Endothelial cell of umbilical vein (primary cell): ENCODE measurements at places on chromosomes 5 and 9. TPM values are rescaled to one million over a fixed set of nuclear protein-coding genes. Genes with fewer than 3 reads are reported as not detected.

The ENTPD2 gene
- not detected in 2 replicates for total RNA-seq

The IRX1 gene
- total RNA-seq, result not detected in 2 replicates

The OR1Q1 gene
- total RNA-seq, result not detected in 2 replicates

The TMC1 gene
- total RNA-seq, result 0.48 and 1.5 TPM in 2 replicates

The ZNF354C gene
- total RNA-seq, result 4.7 and 5.0 TPM in 2 replicates

The GKAP1 gene
- total RNA-seq, result 2.5 and 2.6 TPM in 2 replicates

The CYSRT1 gene
- total RNA-seq, result 0.44 and 0.92 TPM in 2 replicates

The MEIKIN gene
- not detected in 2 replicates for total RNA-seq

The PNPLA7 gene
- total RNA-seq, result 1.9 TPM in 2 replicates

The HEMGN gene
- not detected in 2 replicates for total RNA-seq

The ISL1 gene
- 0.53 and 1.1 TPM in 2 replicates for total RNA-seq

The IPO11 gene
- 72.9 and 80.9 TPM in 2 replicates for total RNA-seq

The DOLK gene
- total RNA-seq, result 18.8 and 22.3 TPM in 2 replicates

The PLAC8L1 gene
- 0.80 and 1.1 TPM in 2 replicates for total RNA-seq

The SLC36A3 gene
- not detected in 2 replicates for total RNA-seq

The SYNPO gene
- total RNA-seq, result 93.9 and 121 TPM in 2 replicates

The ARID3C gene
- total RNA-seq, result not detected in 2 replicates

The DELE1 gene
- total RNA-seq, result 67.0 and 105 TPM in 2 replicates

The RASGRF2 gene
- 4.0 and 8.2 TPM in 2 replicates for total RNA-seq

The GABRA6 gene
- not detected in 2 replicates for total RNA-seq

The MED10 gene
- total RNA-seq, result 55.6 and 57.8 TPM in 2 replicates

The IFNA21 gene
- total RNA-seq, result not detected in 2 replicates

The FAM174A gene
- total RNA-seq, result 11.8 and 14.7 TPM in 2 replicates

The CNTNAP3 gene
- total RNA-seq, result 19.4 and 24.7 TPM in 2 replicates
